ENCODE measurements at places on chromosomes 3 and 15. TPM values are rescaled to one million over a fixed set of nuclear protein-coding genes. Genes with fewer than 3 reads are reported as not detected.

GRCh38 chr3:197590313-197590962, 34.7 kb upstream of the BDH1 start:
- DNase-seq: no peak
- no peaks in the 10 kb centered on the region for H3K27me3 ChIP-seq
- H3K36me3 ChIP-seq: no peaks in the 10 kb centered on the region

Gene PPM1M
- 4.0 TPM for total RNA-seq

Gene C2CD4B
- 1.5 TPM for total RNA-seq

- H3K36me3 ChIP-seq: no peaks in the 10 kb centered on the region
- H3K4me3 ChIP-seq: no peak overlapping the region
- DNase-seq: no peak
- no peaks in the 10 kb centered on the region for H3K4me1 ChIP-seq
- H3K27me3 ChIP-seq: no peaks in the 10 kb centered on the region
These were observed 41.8 kb downstream of the ITGA11 start for GRCh38 chr15:68389936-68390817.

Gene VGLL3
- 7.3 TPM for total RNA-seq

Gene IQGAP1
- total RNA-seq: 159 TPM

Gene TRH
- total RNA-seq: not detected

Gene SAMMSON
- total RNA-seq: not detected

Gene HDC
- not detected for total RNA-seq

- no peaks in the 10 kb centered on the region for H3K27me3 ChIP-seq
- DNase-seq: no peak
- no peak overlapping the region for H3K4me3 ChIP-seq
- H3K36me3 ChIP-seq: no peaks in the 10 kb centered on the region
These were observed 293.8 kb downstream of the MEX3B start for GRCh38 chr15:81751816-81752545.

Gene EHHADH
- total RNA-seq: 5.1 TPM

GRCh38 chr15:74403991-74404563, 29.7 kb downstream of the SEMA7A start:
- H3K27ac ChIP-seq: no peak overlapping the region

DNA sequence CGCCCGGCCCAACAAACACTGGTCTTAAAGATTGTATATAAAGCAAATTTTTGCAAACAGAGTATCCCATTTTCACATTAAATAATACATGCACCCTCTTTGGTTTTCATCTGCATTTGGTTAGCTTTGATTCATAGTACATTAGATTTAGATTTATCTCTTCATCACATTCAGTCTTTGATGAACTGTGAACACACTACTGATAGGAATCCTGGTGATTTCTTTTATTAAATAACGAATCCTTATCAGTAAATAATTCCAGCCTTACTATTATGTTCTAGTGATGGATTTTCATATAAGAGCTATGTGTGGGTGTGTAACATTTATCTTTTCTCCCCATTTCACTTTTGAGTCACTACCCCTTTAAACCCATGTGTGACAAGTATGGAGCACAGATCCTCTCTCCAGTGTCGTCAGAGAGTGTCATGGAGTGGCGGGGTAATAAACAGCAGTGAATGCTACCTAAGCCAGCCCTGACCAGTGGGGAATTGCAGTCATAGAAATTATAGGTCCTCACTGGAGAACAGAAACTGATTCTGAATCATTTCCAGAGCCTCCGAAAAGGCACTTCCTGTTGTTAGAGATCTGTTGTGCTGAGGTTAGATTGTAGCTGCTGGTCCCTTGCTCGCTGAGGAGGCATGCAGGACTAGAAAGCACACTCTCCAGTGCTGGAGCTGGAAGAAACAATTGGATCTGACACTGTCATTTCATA, 22.0 kb downstream of the SLC7A14 start:
- H3K27me3 ChIP-seq: no peaks in the 10 kb centered on the region
- H3K27ac ChIP-seq: no peak overlapping the region
- H3K36me3 ChIP-seq: no peaks in the 10 kb centered on the region
- H3K4me1 ChIP-seq: 0 out of 2 replicates have a peak, but pooled peaks cover 4% of the 10 kb centered on the region
- DNase-seq: peak; percentile 4

- no peak for DNase-seq
- H3K27me3 ChIP-seq: no peaks in the 10 kb centered on the region
- no peak overlapping the region for H3K4me3 ChIP-seq
- no peaks in the 10 kb centered on the region for H3K4me1 ChIP-seq
- H3K36me3 ChIP-seq: no peaks in the 10 kb centered on the region
These were observed 441.4 kb upstream of the AGTR1 start for GRCh38 chr3:148255981-148256969.

Gene NEK11
- 3.7 TPM for total RNA-seq

- no peak for DNase-seq
- peaks cover 7% of the 10 kb centered on the region for H3K4me1 ChIP-seq
- H3K4me3 ChIP-seq: no peak overlapping the region
- H3K27ac ChIP-seq: no peak overlapping the region
- H3K27me3 ChIP-seq: no peaks in the 10 kb centered on the region
These were observed 115.9 kb upstream of the EPHA3 start for GRCh38 chr3:88991496-88991895.

- no peaks in the 10 kb centered on the region for H3K27me3 ChIP-seq
- H3K4me1 ChIP-seq: no peaks in the 10 kb centered on the region
- H3K4me3 ChIP-seq: no peak overlapping the region
- H3K27ac ChIP-seq: no peak overlapping the region
- DNase-seq: no peak
- H3K36me3 ChIP-seq: no peaks in the 10 kb centered on the region
These were observed 1312.2 kb downstream of the SI start for GRCh38 chr3:163766112-163766511.

- DNase-seq: no peak
- no peak overlapping the region for H3K27ac ChIP-seq
- no peaks in the 10 kb centered on the region for H3K4me1 ChIP-seq
- no peaks in the 10 kb centered on the region for H3K27me3 ChIP-seq
- H3K4me3 ChIP-seq: no peak overlapping the region
- no peaks in the 10 kb centered on the region for H3K36me3 ChIP-seq
These were observed 6.7 kb downstream of the ZDHHC3 start for GRCh38 chr3:44969154-44969827.

DNA sequence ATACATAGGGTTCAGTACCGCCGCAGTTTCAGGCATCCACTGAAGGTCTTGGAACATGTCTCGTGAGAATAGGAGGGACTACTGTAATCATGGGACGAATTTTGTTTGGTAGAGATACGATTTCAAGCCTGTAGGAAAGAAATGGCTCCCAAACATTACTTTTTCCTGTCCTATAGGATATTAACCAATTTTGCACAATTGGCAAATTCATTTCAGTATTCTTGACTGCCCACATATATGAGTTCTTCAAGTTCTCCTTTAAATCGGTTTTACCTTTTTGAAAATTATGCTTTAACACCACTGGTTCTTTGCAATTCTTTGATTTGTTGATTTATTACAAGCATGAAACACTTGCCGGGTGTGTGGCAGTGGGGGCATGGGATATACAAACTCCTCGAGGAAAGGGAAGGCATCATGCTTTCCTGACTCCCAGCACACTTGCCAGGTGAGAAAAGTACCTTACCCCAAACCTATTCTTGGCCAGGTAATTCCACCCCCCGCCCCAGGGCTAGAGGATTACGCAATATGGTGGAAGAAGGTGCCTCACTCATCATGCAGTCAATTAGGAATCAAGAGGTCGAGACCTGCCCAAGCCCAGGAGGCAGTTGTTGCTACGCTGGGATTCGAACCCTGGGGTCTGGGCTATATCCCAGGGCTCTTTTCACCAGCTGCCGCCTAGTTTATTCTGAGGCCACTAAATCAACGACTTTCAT, 584 bp upstream of the LARS2 start:
- H3K27me3 ChIP-seq: no peaks in the 10 kb centered on the region
- H3K4me1 ChIP-seq: peaks cover 11% of the 10 kb centered on the region
- peaks cover 11% of the 10 kb centered on the region for H3K36me3 ChIP-seq
- no peak overlapping the region for H3K27ac ChIP-seq

DNA sequence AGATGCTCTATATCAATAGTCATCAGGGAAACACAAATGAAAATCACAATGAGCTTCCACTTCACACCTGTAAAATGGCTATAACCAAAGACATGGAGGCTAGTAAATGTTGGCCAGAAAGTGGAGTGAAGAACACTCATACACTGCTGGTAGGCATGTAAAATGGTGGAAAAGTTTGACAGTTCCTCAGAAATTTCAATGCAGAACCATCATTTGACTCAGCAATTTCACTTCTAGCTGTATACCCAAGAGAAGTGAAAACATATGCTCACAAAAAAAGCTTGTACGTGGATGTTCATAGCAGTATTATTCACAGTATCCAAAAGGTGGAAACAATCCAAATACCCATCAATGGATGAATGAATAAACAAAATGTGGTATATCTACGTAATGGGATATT, 19.2 kb upstream of the TOP2B start:
- no peak overlapping the region for H3K4me3 ChIP-seq
- no peaks in the 10 kb centered on the region for H3K36me3 ChIP-seq
- no peak for DNase-seq
- no peak overlapping the region for H3K27ac ChIP-seq
- no peaks in the 10 kb centered on the region for H3K27me3 ChIP-seq
- H3K4me1 ChIP-seq: no peaks in the 10 kb centered on the region

DNA sequence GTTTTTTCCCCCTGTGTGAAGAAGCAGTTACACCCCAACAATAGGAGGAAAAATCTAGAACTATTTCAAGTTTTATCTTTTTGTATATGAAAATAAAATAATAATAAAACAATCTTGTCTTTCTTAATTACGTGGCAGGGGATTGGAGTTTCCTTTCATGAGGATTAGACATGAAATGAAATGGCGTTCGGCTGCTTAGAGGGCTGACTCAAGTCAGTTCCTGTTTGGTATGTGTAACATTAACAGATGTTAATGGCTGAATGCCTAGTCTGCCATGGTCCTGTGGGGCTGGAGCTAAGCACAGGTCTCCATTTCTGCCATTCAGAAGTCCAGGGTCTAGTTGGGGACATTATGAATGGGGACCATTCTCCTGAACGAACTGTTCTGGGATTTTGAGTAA, 3.1 kb upstream of the EXOG start:
- H3K4me3 ChIP-seq: no peak overlapping the region
- DNase-seq: no peak
- no peaks in the 10 kb centered on the region for H3K36me3 ChIP-seq
- no peaks in the 10 kb centered on the region for H3K27me3 ChIP-seq
- H3K4me1 ChIP-seq: peaks cover 7% of the 10 kb centered on the region
- no peak overlapping the region for H3K27ac ChIP-seq

Gene ZNF710
- 18.2 TPM for total RNA-seq

GRCh38 chr3:89974903-89975519, 867.6 kb downstream of the EPHA3 start:
- no peak overlapping the region for H3K27ac ChIP-seq
- no peaks in the 10 kb centered on the region for H3K36me3 ChIP-seq
- H3K27me3 ChIP-seq: no peaks in the 10 kb centered on the region
- H3K4me3 ChIP-seq: no peak overlapping the region
- H3K4me1 ChIP-seq: no peaks in the 10 kb centered on the region

Gene GOLGA6L10
- not detected for total RNA-seq

Gene GOLGA8T
- total RNA-seq: 0.54 TPM

GRCh38 chr15:89898614-89899294, 5.0 kb upstream of the AP3S2 start:
- no peak overlapping the region for H3K4me3 ChIP-seq
- no peaks in the 10 kb centered on the region for H3K4me1 ChIP-seq
- H3K27me3 ChIP-seq: no peaks in the 10 kb centered on the region
- H3K27ac ChIP-seq: no peak overlapping the region

DNA sequence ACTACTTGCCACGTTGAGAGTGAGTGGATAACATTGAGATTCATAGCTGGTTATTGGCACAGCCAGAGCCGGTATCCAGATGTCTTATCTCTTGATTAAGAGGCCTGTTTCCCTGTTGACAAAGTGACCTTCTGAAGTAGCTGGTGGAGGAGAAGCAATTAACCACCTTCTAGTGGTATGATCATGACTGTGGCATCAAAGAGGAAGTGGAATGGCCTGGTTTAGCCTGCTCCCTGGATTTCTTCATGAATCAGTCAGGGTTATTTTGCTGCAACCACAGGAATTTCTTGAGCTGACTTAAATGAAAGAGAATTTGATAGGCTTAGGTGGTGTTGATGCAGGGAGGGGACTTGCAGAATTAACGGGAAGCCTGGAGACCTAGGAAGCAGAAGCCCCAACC, 398.3 kb downstream of the MFSD1 start:
- no peaks in the 10 kb centered on the region for H3K36me3 ChIP-seq
- H3K27me3 ChIP-seq: no peaks in the 10 kb centered on the region
- H3K4me1 ChIP-seq: no peaks in the 10 kb centered on the region
- H3K27ac ChIP-seq: no peak overlapping the region

Gene USP50
- total RNA-seq: not detected

DNA sequence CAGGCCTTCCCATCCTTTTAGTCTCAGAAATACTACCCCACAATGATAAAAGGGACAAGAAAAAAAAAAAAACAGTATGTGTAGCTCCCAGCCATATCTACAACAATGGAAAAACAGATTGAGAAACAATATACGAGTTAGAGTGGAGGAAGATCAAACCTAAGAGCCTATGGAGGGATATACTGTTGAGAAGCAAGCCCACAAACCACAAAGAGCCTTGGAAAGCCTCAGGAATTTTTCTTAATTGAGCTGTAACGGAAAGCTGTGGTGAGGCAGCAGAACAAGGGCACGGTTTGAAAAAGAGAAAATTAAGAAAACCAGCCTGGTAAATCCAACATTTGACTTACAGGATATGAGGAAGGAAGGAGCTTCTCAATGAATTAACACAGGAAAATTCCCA, 21.4 kb downstream of the KPNA1 start:
- no peak overlapping the region for H3K4me3 ChIP-seq
- H3K36me3 ChIP-seq: peaks cover 5% of the 10 kb centered on the region

Gene TMC3
- total RNA-seq: not detected
